ENCODE measurements at places on chromosomes 4 and X. TPM values are rescaled to one million over a fixed set of nuclear protein-coding genes. Genes with fewer than 3 reads are reported as not detected.

Gene FRG1
- 24.2 TPM for total RNA-seq

DNA sequence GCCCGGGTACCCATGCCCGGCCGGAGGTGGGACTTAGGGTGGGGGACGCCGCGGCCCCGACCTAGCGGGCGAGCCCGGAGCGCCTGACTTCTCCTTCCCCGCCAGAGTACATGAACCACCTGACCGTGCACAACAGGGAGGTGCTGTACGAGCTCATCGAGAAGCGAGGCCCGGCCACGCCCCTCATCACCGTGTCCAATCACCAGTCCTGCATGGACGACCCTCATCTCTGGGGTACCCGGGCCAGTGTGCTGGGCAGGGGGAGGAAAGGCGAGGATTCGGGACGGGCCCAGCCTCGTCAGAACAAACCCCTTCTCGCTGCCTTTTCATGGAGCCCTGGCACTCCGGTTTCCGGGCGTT, 622 bp downstream of the TAFAZZIN start:
- peak overlapping the region; percentile 86 for H3K4me3 ChIP-seq
- peak; percentile 60 for DNase-seq
- H3K36me3 ChIP-seq: peaks cover 55% of the 10 kb centered on the region

- peaks cover 24% of the 10 kb centered on the region for H3K27me3 ChIP-seq
- no peaks in the 10 kb centered on the region for H3K4me1 ChIP-seq
- H3K36me3 ChIP-seq: no peaks in the 10 kb centered on the region
Observed at GRCh38 chrX:119729408-119730201, 28.8 kb upstream of the SOWAHD start.

Gene CACNA1F
- total RNA-seq: not detected

Gene CCDC120
- 30.8 TPM for total RNA-seq
